ENCODE measurements at places on chromosomes 5 and 9.

GRCh38 chr9:95143591-95144561, 173.6 kb downstream of the FANCC start:
- DNase-seq: no peak

- DNase-seq: peak; percentile 70
Observed at GRCh38 chr5:100595152-100595811, 60.1 kb downstream of the FAM174A start.

- DNase-seq: no peak
Observed at GRCh38 chr5:162801235-162801634, 636.2 kb upstream of the CCNG1 start.

- DNase-seq: no peak
Observed at GRCh38 chr9:130117816-130118632, 54.2 kb upstream of the NCS1 start.

DNA sequence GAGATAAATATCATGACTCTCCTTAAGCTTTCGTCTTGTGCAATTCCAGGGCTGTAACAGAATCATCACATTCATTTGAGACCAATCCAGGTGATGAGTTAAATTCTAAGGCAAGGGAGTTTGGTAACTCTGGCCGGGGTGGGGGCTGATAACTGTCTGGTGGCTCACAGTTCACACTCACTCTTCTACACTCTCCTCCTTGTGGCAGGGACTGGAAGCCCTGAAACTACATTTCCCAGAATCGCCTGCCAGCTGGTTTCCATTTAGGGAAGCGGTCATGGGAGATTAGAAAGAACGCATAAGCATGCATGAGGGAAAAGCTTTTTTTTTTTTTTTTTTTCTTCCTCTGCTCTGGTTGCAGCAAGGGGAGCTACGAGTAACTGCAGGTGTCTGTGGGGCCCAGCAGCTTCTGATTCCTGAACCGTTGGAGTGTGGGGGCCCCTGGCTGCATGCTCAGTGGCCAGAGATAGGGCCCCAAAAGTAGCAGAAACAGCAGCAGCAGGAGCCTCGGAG, 154.8 kb upstream of the TBC1D2 start:
- no peak for DNase-seq

- no peak for DNase-seq
Observed at GRCh38 chr9:110252509-110253139, 3.7 kb downstream of the TXN start.

DNA sequence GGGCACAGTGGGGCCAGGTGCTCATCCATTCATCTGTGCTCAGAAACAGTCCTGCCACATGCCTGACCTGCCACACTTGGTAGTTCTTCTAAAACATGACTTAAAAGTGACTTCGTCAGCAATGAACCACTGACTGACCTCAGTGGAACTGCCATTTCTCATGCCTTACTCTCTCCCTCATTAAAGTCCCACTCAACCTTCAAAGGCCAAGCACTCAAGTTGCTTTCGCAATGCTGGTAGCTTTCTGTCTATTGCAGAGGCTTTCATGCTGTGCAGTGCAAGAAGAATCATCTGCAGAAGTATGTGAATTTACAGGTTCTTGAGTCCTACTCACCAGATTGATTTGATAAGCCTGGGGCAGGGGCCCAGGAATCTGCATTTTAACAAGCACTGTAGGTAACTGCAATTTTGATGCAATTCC, 23.9 kb downstream of the B4GALT1 start:
- DNase-seq: no peak

- DNase-seq: no peak
Observed at GRCh38 chr5:142109331-142110045, 909 bp downstream of the NDFIP1 start.

- no peak for DNase-seq
Observed at GRCh38 chr5:135037519-135038204, 3.6 kb upstream of the PITX1 start.

DNA sequence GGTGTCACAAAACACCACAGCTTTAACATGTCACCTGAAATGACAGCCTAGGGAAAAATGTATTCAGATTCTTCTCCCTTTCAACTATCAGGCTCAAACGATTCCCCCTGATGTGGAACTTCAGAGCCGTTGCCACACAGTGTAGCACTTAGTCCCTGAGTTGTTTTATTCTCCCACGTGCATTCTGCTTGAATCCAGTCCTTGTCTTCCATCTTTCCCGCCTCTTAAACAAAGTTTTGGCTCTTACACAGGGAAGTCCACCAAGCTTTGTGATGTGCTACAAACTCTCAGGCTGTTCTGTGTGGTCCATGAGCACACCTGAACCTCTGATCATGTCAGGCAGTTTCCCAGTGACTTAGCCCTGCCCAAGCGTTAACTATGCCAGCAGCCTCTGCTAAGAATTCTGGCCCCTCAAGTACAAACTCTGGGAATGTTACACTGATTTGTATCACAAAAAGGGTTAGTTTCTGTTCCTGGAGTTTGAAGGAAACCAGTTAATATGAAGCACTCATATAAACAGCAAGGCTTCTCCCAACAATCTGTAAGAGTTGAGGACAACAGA, 45.8 kb upstream of the RNF38 start:
- no peak for DNase-seq

DNA sequence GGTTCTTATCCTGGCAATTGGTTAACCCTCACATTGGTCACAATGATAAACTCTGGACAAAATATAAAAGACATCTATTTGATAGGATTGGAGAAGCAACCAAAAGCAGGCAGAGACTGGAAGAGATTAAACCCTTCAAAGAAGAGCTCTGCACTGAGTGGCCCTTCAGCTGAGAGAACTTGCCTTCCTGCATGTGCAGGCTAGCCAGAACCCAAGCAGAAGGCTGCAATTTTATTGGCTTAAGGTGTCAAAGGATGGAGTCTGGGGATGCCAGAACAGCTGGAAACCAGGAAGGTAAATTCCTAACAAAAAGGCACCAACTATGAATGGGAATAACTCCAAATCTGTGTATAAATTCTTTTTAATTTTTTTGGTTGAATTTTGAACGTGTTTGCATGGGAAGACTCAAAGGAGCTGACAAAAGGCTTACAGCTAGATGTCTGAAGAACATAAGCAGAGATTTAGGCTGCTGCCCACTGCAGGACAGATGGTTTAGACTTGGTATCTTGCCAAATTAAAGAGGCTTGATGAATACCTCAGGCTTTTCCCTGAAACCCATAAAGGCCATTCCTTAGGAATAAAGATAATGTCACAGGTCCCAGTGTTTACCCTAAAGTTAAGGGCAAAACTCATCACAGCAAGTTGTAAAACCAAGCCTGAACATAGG, 66.3 kb downstream of the NR2F1 start:
- no peak for DNase-seq

DNA sequence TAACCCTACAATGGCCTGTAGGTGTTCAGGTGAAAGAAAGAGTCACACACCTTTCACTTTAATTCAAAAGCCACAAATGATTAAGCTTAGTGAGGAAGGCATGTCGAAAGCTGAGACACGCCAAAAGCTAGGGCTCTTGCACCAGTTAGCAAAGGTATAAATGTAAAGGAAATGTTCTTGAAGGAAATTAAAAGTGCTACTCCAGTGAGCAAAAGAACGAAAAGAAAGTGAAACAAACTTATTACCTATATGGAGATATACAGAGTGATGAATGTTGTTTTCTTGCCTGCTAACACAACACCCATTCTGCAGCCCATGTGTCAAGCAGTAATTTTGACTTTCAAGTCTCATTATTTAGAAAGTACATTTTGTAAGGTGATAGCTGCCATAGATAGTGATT, 254.2 kb upstream of the SLC24A2 start:
- DNase-seq: no peak

- no peak for DNase-seq
Observed at GRCh38 chr5:38317868-38318267, 59.5 kb downstream of the EGFLAM start.

GRCh38 chr5:96969366-96969765, 33.5 kb downstream of the LNPEP start:
- no peak for DNase-seq

DNA sequence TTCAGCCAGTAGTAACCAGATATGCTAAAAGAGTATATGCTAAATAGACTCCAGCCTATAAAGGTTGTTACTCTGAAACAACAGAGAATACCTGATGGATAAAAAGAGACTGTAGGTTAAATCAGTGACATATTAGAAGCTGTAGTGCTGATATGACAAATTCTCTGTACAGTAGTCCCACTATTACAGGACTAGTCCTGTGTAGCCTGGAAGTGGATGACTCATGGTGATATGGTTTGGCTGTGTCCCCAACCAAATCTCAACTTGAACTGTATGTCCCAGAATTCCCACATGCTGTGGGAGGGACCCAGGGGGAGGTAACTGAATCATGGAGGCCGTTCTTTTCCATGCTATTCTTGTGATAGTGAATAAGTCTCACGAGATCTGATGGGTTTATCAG, 276.2 kb upstream of the POU5F2 start:
- DNase-seq: no peak

GRCh38 chr5:82821846-82822633, 255.2 kb downstream of the TMEM167A start:
- no peak for DNase-seq

- no peak for DNase-seq
Observed at GRCh38 chr5:173577166-173577565, 39.3 kb downstream of the BOD1 start.

GRCh38 chr5:73301208-73301901, 128.4 kb downstream of the TMEM174 start:
- no peak for DNase-seq

- DNase-seq: no peak
Observed at GRCh38 chr5:15676591-15676990, 176.6 kb downstream of the FBXL7 start.

DNA sequence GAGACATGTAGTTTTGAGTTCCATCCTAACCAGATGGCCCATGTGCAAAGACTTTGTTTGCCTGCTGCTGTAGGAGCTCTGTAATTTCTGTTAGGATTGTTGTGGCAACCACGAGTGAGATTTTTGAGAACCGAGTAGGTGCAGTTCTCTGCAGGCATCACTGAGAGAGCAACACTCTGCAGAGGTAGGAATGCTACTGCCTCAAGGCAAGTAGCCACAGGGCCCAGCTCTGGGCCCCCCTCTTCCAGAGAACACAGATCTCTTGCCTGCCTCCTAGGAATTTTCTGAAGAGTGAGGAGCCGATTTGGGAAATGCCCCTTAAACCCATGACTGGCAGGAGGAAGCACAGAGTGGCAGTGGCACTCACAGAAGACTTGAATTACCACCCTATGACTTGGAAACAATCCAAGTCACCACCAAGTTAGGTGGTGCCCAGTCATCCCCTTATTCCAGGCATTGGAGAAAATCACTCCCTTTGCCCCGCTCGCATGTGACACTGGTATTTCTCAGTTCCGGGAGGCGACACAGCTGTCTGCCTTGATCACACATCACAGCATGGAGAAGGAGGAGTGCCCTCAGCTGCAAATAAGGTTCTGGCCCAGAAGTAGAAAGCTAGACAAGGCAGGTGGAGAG, 52.5 kb upstream of the SLC2A8 start:
- no peak for DNase-seq

GRCh38 chr5:166267907-166268306, 2023.5 kb upstream of the WWC1 start:
- DNase-seq: no peak

DNA sequence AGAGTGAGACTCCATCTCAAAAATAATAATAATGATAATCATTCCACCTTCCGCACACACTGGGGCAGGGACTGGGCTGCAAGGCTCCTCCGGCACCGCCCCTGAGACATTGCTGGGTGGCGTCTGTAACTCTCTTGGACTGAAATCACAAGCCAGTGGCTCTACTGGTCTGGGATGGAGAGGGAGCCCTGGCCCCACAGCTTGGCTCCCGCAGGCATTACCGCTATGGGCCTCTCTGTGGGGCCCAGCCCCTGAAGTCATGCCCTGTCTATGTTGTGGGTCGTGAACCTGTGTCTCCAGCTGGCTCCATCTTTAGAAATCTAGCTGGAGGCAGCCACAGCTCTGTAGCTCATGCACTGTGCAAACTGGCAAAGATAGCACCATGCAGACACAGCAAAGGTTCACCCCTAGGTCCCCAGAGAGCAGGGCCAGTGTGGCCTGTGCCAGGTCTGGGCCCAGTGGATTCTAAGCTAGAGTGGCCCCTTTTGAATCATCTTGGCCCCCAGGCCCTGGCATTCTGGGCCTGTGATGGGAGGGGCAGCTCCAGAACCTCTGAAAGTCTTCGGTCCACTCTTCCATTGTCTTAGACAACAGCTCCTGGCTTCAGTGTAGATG, 36.1 kb upstream of the COL5A1 start:
- no peak for DNase-seq

DNA sequence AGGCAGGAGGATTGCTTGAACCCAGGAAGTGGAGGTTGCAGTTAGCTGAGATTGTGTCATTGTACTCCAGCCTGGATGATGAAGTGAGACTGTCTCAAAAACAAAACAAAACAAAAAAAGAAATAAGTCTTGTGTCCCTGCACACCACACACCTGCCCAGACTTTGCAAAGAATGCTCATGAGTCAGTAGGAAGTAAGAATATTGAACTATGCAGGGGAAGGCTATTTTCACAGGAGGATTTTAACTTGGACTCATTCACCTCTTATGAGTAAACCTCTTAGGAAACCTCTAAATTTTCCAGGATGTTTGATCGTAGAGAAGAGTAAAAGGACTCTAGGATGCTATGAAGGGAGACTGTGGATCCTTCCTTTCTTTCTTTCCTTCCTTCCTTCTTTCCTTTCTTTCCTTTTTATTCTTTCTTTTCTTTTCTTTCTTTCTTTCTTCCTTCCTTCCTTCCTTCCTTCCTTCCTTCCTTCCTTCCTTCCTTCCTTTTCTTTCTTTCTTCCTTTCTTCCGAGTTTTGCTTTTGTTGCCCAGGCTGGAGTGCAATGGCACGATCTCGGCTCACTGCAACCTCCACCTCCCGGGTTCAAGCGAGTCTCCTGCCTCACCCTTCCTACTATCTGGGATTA, 96.7 kb upstream of the CLINT1 start:
- DNase-seq: no peak

DNA sequence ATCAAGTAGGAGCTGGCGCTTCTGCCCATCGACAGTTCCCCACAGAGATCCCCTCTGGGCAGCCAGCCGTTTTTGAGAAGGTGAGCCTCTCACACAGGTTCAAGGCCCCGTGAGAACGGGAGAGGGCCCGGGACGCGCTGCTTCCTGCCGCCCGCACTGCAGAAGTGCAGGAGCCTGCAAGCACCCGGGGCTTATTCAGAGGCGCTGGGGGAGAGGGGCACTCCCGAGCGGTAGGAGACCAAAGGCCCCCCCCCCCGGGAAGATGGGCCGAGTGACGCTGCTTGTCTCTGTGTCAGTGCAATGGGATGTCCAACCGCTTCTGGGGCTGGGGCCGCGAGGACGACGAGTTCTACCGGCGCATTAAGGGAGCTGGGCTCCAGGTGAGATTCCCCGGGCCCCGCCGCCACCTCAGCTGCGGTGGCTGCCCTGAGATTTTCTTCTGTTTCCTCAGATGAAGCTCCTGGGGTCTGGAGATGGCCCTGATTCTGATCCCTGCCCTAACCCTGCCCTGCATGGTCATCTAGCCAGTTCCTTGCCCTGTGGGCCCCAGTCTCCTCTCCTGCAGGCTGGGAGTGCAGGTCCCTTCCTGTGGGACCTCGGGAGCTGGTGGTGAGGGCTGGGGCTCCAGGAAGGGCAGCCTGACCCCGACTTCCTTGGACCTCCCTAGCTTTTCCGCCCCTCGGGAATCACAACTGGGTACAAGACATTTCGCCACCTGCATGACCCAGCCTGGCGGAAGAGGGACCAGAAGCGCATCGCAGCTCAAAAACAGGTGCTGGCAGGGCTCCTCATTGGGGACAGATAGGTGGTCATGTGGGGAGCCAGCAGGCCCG, 8.5 kb downstream of the B4GALT7 start:
- DNase-seq: no peak

- DNase-seq: peak; percentile 21
Observed at GRCh38 chr5:157820593-157821252, 38.2 kb downstream of the CLINT1 start.

- no peak for DNase-seq
Observed at GRCh38 chr9:93947409-93948070, 7.6 kb downstream of the BARX1 start.

All from urothelium cell line (cell line).